Transverse colon (tissue), 4 donors: ENCODE measurements at places on chromosomes 12 and 14. TPM values are rescaled to one million over a fixed set of nuclear protein-coding genes. Genes with fewer than 3 reads are reported as not detected.
A peak's percentile ranks its signal among the peaks of the same experiment; 100 is the strongest.

GRCh38 chr12:109718390-109718789, 4.8 kb downstream of the FAM222A start:
- DNase-seq = no peak
- H3K27me3 ChIP-seq = peaks cover 10% of the 10 kb centered on the region
- no peaks in the 10 kb centered on the region for H3K36me3 ChIP-seq
- H3K4me1 ChIP-seq = peaks cover 41% of the 10 kb centered on the region

- H3K4me1 ChIP-seq = no peaks in the 10 kb centered on the region
- H3K27me3 ChIP-seq = no peaks in the 10 kb centered on the region
- H3K36me3 ChIP-seq = no peaks in the 10 kb centered on the region
- H3K27ac ChIP-seq = no peak overlapping the region
- H3K4me3 ChIP-seq = no peak overlapping the region
Measured at GRCh38 chr14:72254937-72255472, 322.8 kb downstream of the RGS6 start.

The NFE2 gene
- total RNA-seq = not detected

DNA sequence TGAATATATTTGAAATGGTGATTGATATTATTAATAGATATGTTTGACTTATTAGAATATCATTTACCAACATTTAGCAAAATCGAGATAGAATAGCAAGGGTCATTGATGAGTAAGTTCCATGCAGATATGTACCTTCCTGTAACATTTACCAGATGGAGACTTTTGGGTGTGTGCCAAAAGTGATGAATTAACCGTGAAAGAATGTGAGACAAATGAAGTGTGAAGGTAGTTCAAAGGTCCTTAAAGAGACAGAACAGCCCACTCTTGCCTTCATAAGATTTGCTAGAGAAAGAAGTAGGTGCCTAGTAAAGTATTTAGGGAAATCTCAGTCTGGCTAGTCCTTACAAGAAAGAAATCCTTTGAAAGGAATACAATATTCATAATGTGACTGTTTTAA, 45.5 kb downstream of the FGD4 start:
- H3K27ac ChIP-seq = no peak overlapping the region
- no peaks in the 10 kb centered on the region for H3K36me3 ChIP-seq
- no peak for DNase-seq
- peaks cover 6% of the 10 kb centered on the region for H3K4me1 ChIP-seq

- no peak for DNase-seq
- H3K4me3 ChIP-seq = no peak overlapping the region
- H3K4me1 ChIP-seq = no peaks in the 10 kb centered on the region
- no peak overlapping the region for H3K27ac ChIP-seq
- no peaks in the 10 kb centered on the region for H3K27me3 ChIP-seq
Measured at GRCh38 chr12:27424631-27425230, 21.8 kb upstream of the SMCO2 start.

The ADCY4 gene
- 10.8 TPM for total RNA-seq

DNA sequence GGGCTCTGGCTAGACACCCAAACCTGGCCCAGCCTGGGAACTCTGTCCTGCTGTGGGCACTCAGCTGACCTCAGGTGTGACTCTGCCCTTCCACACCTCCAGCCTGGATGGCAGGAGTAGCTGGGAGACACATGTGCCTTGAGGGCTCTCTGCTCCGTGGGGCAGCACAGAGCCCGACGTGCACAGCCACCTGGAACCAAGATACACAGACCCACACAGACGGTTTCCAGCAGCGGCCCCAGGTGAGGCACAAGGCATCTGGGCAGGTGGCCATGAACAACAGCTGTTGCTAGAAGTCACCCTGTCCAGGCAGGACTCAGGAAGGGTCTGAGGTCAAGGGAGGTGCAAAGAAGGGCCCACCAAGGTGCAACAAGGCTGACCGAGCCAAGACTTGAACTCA, 5.9 kb downstream of the DEGS2 start:
- H3K4me1 ChIP-seq = peaks cover 51% of the 10 kb centered on the region
- no peak overlapping the region for H3K27ac ChIP-seq
- DNase-seq = no peak
- H3K36me3 ChIP-seq = no peaks in the 10 kb centered on the region

GRCh38 chr12:106135781-106136180, 3.0 kb downstream of the NUAK1 start:
- no peak for DNase-seq
- H3K4me3 ChIP-seq = no peak overlapping the region
- H3K27ac ChIP-seq = peak overlapping the region; percentile 11
- peaks cover 42% of the 10 kb centered on the region for H3K4me1 ChIP-seq
- no peaks in the 10 kb centered on the region for H3K36me3 ChIP-seq

- H3K27ac ChIP-seq = no peak overlapping the region
- no peaks in the 10 kb centered on the region for H3K4me1 ChIP-seq
- H3K27me3 ChIP-seq = no peaks in the 10 kb centered on the region
- H3K36me3 ChIP-seq = no peaks in the 10 kb centered on the region
- H3K4me3 ChIP-seq = no peak overlapping the region
Measured at GRCh38 chr14:45650754-45651153, 397.8 kb upstream of the MIS18BP1 start.

The BRMS1L gene
- total RNA-seq = 4.6 TPM

GRCh38 chr14:64400829-64401459, 12.8 kb downstream of the MTHFD1 start:
- no peaks in the 10 kb centered on the region for H3K36me3 ChIP-seq
- no peak overlapping the region for H3K27ac ChIP-seq
- H3K4me1 ChIP-seq = no peaks in the 10 kb centered on the region
- no peak overlapping the region for H3K4me3 ChIP-seq
- no peaks in the 10 kb centered on the region for H3K27me3 ChIP-seq

DNA sequence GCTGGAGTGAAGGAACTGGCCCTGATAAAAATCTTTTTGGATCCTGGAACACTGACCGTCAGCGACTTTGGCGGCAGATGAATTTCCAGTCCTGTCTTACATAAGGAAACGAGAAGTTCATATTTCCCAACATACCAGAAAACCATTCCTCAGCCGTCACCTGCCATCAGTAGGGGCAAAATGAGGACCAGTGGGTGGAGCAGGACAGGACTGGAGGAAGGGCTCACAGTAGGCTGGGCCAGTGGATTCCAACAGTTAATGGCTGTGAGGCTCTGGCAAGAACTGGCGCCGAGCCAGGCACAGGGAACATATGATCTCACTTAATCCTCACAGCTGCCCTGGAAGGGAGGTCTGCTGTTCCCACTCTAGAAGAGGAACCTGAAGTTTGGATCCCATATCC, 67.2 kb upstream of the FAM181A start:
- peaks cover 3% of the 10 kb centered on the region for H3K4me1 ChIP-seq
- no peak overlapping the region for H3K4me3 ChIP-seq
- peak; percentile 13 for DNase-seq
- no peak overlapping the region for H3K27ac ChIP-seq

DNA sequence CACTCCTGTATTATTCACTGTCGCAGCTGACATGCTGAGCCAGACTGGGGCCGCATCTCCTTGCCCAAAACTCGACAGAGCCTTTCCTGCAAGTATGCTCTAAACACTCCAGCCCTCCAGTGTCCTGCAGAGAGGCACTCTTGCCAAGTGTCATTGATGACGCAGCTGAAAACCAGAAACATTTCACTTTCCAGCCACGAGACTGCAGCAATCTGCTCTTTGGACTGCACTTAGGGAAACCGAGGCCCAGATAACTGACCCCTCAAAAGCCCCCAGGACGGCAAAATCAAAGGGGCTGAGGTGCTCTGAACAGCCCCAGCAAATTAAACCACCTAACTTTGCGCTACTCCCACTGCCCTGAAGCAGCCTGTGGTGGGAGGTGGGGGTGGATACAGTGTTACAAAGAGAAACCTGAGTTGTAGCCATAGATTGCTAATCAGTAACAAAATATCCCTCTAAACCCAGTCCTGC, 2.6 kb downstream of the CCDC85C start:
- H3K4me3 ChIP-seq = peak overlapping the region; percentile 49
- H3K36me3 ChIP-seq = no peaks in the 10 kb centered on the region
- no peaks in the 10 kb centered on the region for H3K27me3 ChIP-seq
- H3K4me1 ChIP-seq = peaks cover 53% of the 10 kb centered on the region

GRCh38 chr14:50069325-50069724, 47.0 kb downstream of the VCPKMT start:
- no peaks in the 10 kb centered on the region for H3K4me1 ChIP-seq
- H3K4me3 ChIP-seq = no peak overlapping the region
- H3K27ac ChIP-seq = peak overlapping the region; percentile 46
- H3K27me3 ChIP-seq = no peaks in the 10 kb centered on the region
- no peaks in the 10 kb centered on the region for H3K36me3 ChIP-seq
- no peak for DNase-seq

The LRRC9 gene
- total RNA-seq = not detected

GRCh38 chr14:24365600-24366412, 2.2 kb upstream of the NFATC4 start:
- no peaks in the 10 kb centered on the region for H3K36me3 ChIP-seq
- peak; percentile 92 for DNase-seq
- peaks cover 41% of the 10 kb centered on the region for H3K4me1 ChIP-seq
- peak overlapping the region; percentile 24 for H3K4me3 ChIP-seq

DNA sequence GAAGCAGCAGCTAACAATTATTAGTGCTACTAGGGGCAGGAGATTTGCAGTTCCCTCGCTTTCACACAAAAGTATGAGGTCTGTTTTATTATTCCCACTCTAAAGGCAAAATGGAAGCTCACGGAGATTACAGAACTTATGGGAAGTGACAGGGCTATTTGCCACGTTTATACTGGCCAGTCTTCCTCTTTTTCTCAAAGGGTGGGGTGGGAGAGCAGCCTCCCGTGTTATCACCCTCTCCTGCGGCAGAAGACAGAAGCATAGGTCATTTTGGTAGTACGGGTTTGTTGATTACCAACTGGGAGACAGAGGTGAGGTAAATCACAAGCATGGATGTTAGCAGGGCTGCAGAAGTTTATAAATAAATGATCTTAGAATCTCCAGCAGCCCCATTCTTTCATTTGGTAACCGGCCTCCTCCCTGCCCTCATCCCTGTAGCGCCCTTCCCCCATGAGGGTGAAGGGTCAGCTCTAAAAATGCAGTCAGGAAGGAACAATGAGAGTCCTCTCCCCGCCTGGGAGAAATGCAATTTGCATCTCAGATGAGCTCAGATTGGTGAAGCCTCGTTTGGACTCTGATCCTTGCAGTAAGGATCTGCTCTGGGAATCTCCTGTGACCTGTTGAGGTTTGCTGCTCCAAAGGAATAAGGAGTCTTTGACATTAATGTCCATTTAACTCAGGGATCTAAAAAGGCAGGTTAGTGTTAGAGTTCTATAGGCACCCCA, 44.7 kb upstream of the SINHCAF start:
- peak; percentile 75 for DNase-seq
- no peaks in the 10 kb centered on the region for H3K36me3 ChIP-seq
- no peak overlapping the region for H3K4me3 ChIP-seq

- no peaks in the 10 kb centered on the region for H3K36me3 ChIP-seq
- H3K4me1 ChIP-seq = no peaks in the 10 kb centered on the region
- H3K27me3 ChIP-seq = peaks cover 55% of the 10 kb centered on the region
Measured at GRCh38 chr12:49548481-49548821, 9.6 kb downstream of the KCNH3 start.

- no peak for DNase-seq
- no peaks in the 10 kb centered on the region for H3K4me1 ChIP-seq
- no peak overlapping the region for H3K4me3 ChIP-seq
- peaks cover 76% of the 10 kb centered on the region for H3K27me3 ChIP-seq
- H3K36me3 ChIP-seq = no peaks in the 10 kb centered on the region
Measured at GRCh38 chr12:80710727-80711449, 3.5 kb downstream of the MYF6 start.

The AMIGO2 gene
- 6.7 TPM for total RNA-seq

DNA sequence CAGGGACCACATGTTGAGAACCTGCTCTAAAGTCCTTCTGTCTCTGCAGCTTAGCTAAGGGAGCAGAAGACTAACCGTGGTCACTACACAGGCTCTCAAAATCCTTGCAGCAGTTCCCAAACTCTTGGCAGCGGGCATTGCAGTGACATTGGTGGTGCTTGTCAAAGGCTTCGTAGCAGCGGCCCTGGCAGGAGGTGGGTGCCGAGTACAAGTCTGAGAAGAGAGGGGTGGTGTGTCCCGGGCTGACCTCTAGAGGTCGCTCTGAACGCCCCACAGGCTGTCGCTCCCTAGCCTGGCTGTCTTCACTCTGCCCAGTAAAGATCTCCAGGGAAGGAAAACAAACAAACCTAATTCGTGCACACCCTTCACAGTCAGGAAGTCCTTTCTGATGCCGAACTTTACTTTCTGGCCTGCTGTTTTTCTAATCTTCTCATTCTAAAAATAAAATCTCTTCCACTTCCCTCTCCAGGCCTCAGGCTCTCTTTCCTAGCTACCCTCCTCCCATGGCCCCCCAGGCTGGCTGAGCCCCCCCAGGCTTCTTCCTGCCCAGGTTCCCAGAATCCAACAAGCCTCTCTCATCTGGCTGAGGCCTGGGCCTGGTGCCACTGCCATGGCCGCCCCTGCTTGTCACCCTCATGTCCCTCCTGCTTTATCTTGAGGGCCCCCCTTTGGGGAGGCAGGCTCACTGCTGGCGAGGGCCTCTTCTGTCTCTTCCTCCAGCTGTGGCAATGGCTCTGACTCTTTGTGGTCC, 7.7 kb downstream of the ENDOU start:
- H3K4me1 ChIP-seq = peaks cover 24% of the 10 kb centered on the region
- no peak overlapping the region for H3K4me3 ChIP-seq
- no peaks in the 10 kb centered on the region for H3K36me3 ChIP-seq
- H3K27me3 ChIP-seq = no peaks in the 10 kb centered on the region
- H3K27ac ChIP-seq = peak overlapping the region; percentile 89

DNA sequence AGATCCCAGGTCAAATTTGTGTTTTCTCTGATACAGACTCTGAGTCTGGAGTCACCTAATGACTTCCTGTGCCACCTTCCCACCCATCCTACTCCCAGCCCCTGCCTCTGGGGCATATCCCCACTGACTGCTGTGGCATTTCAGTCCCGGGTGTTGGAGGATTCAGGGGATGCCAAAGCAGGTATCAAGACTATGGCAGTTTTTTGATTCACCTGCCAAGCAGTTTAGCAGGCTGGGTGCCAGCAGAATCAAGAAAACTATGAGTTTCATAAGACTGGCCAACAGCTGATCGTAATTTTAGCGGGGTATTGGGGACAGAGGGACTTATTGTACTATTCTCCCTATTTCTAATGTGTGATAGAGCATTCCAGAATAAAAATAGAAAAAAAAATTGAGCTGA, 4.6 kb downstream of the PLEKHH1 start:
- no peaks in the 10 kb centered on the region for H3K4me1 ChIP-seq
- no peaks in the 10 kb centered on the region for H3K27me3 ChIP-seq
- no peak overlapping the region for H3K27ac ChIP-seq
- no peak for DNase-seq
- H3K36me3 ChIP-seq = no peaks in the 10 kb centered on the region
- H3K4me3 ChIP-seq = no peak overlapping the region

DNA sequence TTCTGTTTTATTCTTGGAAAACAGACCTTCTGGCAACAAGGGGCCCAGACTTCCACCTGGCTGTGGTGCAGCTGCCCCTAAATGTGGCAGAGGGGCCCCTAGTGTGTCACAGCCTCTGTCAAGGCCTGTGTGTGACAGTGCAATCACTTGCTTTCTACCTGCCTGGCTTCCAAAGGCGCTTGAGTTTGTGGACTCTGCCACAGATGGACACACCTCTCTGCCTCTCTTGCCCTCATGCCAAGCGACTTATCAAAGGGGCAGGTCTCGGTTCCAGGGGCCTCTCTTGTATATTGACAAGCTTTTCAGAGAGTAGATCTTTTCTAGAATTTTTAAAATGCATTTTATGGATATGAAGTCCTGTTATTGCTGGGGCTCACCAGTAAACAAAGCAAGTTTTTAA, 217.2 kb downstream of the SLC15A4 start:
- peaks cover 24% of the 10 kb centered on the region for H3K4me1 ChIP-seq
- H3K27ac ChIP-seq = peak overlapping the region; percentile 32
- H3K27me3 ChIP-seq = no peaks in the 10 kb centered on the region
- DNase-seq = peak; percentile 39
- H3K4me3 ChIP-seq = no peak overlapping the region

The USP15 gene
- total RNA-seq = 88.5 TPM
